H4 (cell line): ENCODE measurements at places on chromosomes 2 and 18. TPM values are rescaled to one million over a fixed set of nuclear protein-coding genes. Genes with fewer than 3 reads are reported as not detected.

DNA sequence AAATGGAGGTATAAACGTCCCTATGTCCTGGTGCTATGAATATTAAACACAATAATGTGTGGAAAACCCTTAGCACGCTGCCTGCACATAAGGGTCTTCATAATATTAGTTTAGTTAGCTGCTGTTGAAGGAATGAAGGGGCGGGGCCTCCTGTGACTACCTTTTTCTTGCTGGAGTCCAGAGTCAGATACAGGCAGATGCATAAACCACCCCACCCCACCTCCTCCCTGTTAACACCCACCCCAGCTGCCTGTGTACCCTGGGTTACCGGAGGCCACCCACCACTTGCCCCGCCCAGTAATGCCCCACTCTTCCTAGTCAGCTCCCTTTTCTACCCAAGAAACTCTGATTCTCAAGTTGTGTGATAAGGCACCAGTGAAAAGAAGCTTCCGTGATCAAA lies 158.4 kb downstream of the EN1 start:
- DNase-seq = no peak

GRCh38 chr2:193124815-193125214 lies 930.1 kb upstream of the TMEFF2 start:
- DNase-seq = no peak

GRCh38 chr18:63220903-63221302 lies 98.7 kb downstream of the BCL2 start:
- DNase-seq = no peak

DNA sequence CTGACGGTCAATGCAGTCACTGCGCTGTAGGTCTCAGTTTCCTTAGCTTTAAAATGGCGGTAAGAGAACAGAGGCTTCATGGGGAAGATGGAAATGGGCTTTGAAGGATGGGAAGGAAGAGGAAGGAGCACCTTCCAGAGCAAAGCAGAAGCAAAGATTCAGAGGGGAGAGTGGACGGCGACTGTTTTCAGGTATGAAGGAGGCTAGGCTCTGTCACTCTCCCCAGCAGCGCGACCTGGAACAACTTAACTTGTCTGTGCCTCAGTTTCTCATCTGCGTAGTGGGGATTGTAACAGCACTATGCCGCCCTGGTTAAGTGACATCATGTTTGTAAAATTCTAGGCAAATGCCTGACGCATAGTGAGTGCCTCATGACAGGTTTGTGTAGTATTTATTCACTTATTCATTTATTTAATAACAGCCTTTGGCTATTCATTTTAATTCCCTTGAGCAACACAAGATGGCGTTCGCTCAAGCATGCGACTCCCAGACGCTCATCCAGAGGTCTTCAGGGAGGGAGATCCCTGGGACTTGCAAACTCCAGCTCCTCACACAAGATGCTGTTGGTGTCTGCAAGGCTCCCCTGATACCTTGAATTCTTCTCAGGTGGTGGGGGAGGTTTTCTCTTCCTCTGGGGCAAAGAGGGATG lies 336.3 kb downstream of the DYSF start:
- DNase-seq = no peak

DNA sequence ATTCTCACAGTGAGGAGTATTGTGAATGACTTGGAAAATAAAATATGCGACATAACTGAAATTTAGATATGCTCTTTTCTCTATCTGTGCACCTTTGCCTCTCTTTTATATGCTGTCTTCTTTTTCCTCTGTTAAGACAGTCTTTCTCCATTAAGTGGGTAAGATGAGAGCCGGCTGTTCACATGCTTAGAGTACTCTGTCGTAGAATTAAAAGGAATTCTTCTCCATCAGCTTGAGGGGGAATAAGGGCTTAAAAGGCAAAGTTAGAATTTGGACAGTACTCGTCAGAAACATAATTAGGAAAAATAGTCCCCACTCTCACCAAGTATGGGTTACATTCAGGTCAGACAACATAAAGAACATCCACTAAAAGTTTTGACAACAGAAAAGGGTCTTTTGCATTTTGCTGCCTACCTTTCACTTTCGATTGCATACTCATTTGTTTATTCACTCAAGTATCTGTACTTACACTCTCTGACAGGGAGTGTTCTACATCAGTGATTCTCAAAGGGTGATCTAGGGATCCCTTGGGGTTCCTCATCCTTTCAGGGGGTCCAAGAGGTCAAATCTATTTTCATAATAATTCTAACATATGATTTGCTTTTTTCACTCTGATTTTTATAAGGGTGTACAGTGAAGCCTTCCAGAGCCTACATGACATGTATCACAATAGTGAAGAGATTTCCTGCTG lies 48.0 kb downstream of the ARHGAP15 start:
- DNase-seq = peak; percentile 13

The IRS1 gene
- 3.4 and 6.0 TPM in 2 replicates for total RNA-seq

The MYOM1 gene
- total RNA-seq = 0.02 TPM in 1 of 2 replicates, not detected in the other

- DNase-seq = no peak
These were observed 49.4 kb downstream of the EFR3B start for GRCh38 chr2:25091265-25091664.

- DNase-seq = no peak
These were observed 96.2 kb upstream of the SNTG2 start for GRCh38 chr2:854460-854859.

DNA sequence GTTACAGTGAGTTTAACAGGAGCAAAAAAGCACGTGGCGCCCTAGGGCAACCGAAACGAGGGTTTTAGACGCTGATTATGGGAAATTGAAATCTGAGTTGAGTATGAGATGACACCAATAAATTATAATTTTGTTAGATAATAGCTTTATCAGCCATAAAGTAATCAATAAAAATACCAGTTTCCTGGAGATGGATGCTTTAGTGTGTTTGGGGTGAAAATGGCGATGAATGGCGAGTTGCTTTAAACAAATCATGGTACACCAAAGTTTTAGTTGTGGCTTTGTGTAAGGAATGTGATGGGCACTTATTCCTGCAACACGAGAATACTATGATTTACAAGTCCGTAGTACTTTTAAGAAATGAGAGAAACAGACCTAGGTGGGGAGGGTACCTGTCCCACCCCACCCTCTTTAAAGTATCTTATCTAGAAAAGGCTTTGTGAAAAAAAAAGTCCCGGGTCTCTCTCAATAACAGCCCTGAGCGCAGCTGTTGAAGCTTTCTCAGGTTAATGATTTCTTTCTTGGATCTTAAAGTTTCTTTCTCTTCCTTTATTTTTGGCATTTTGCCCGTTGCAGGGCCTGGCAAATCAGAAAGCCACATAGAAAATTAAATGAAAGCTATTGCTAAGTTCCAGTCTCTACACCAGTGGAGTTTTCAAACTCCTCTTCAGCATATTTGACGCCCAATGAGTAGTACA lies 1.5 kb upstream of the RRM2 start:
- DNase-seq = peak; percentile 19

- DNase-seq = no peak
These were observed 261.5 kb upstream of the SIX3 start for GRCh38 chr2:44679990-44680389.

The TMEM247 gene
- not detected in 2 replicates for total RNA-seq

DNA sequence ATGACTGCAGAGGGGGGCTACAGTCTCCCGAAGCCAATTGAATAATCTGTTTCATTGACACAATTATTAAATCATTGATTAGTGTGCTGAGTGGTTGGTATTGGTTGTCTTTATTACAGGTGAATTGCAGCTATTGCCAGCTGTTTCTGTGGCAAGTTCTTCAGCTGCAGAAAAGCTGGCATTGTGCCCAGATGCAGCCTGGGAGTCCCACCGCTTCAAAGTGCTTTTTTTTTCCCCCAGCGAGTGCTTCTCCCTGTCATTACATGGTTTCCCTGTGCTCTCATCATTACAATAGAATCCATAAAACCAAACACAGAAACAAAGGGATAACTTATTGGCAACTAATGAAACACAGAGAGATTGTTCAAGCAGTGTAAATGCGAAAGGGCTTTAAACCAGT lies 164.7 kb downstream of the GRB14 start:
- DNase-seq = no peak

DNA sequence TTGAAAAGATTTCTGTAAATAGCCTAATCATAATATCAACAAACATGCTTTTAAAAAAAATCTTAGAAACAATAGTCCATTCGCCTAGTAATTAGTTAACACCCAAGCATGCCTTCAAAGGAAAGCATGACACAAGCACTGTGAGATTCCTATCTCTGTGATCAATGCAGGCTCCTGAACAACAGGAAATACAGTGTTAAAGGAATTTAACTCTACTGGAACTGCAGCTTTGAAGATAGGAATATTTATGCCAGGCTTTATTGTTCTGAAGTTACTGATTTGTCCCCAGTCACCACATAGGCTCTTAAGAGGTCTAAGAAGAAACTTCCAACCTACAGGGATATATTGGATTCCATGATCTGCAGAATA lies 15.4 kb upstream of the FAM124B start:
- DNase-seq = no peak

DNA sequence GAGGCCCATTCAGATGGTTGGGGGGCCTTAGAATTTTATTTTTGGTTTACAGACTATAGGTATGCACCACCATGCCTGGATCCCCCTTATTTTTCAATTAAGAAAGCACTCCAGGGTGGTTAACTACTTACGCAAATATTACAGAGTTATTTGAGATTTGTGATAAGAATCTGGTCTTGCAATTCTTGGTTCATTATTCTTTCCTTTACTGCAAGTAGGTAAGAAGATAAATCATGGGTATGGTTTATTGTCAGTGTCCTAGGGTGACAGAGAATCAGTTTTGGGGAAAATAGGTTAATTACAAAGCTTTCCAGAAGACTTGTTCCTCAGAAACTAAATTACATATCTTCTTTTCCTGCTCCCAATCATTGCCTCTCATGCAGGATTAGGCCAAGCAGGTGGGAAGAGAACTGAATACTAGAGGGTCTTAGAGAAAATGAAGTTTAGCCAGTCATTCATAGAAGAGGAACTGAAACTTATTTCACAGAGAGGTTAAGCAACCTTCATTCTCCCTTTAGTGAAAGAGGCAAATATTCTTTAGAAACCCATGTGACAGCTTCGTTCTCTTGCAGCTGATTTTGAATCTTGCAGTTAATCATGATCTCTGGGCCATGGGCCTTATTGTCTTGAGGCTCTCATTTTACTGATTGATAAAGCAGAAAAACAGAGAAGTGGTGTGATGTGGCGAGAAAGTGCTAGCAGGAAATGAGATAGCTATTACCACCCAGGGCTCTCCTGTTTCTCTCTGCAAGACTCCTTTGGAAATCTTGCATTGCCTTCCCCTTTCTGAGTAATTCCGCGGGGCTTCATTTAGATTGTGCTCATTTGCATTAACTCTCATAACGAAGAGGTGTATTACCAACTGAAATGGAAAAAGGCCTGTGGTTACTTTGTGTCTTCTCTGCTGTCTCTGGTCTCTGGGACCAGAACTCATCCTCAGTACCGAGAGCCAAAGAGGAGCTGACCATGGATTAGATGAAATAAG lies 44.8 kb upstream of the ARHGAP25 start:
- DNase-seq = no peak

DNA sequence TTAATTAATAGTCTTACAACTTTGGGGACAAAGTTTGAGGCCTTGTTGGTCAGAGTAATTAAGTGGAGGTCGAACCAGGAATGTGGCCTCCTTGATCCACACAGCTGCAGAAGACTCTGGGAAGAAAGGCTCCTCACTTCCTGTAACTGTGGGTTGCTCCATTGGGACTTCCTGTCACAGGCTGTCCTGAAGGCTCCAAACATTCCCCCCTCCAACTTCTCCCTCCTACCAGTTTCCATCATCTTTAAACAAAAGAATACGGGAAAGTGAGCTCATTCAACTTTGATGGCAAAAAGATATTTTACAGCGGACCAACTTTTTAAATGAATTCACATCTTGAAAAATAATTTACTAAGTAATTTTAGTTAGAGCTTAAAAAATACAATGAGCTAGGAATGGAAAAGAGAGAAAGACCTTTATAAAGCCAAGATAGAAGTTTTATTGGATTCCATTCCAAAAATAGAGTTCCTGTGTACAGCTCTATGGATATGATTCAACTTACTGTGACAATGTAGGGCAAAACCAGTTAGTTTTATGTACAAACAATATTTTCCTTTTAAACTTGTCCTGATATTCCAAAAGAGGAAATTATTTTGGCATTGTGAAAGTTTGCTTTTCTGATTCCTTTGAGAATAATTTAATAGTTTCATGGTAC lies 212.0 kb upstream of the NABP1 start:
- DNase-seq = no peak

DNA sequence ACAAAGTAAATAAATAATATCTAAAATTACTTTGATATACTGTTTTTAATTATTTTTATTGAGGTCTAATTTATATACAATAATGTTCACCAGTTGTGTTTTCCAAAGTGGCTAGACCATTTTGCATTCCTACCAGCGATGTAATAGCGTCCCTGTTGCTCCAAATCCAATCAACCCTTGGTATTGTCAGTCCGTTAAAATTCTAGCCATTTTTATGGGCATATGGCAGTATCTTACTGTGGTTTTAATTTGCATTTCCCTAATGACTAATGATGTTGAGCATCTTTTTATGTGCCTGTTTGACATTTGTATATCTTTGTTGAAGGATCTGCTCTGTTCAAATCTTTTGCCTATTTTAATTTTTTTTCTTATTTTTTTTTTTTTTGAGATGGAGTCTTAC lies 185.0 kb downstream of the PRPF40A start:
- no peak for DNase-seq

The CEBPZOS gene
- total RNA-seq = 7.2 and 8.8 TPM in 2 replicates

The GPAT2 gene
- not detected in 2 replicates for total RNA-seq

DNA sequence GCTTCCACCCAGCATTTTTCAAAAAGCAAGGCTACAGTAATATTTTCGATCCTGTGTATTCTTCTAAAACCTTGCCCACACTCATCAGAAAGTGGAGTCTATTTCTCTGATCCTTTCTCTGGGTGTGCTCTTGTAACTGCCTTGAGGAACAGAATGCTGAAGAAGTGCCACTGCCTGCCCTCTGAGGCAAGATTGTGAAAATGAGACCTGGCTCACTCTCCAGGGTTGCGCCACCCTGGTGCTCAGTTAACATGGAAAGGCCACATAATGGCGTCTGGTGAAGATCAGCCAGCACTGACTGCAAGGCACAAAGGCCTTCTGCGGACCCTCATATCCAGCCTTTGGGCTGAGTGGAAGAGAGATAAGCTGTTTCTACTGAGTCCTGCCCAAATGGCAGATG lies 11.2 kb upstream of the SH3RF3 start:
- DNase-seq = no peak

The IL18R1 gene
- total RNA-seq = 2.0 and 2.8 TPM in 2 replicates

DNA sequence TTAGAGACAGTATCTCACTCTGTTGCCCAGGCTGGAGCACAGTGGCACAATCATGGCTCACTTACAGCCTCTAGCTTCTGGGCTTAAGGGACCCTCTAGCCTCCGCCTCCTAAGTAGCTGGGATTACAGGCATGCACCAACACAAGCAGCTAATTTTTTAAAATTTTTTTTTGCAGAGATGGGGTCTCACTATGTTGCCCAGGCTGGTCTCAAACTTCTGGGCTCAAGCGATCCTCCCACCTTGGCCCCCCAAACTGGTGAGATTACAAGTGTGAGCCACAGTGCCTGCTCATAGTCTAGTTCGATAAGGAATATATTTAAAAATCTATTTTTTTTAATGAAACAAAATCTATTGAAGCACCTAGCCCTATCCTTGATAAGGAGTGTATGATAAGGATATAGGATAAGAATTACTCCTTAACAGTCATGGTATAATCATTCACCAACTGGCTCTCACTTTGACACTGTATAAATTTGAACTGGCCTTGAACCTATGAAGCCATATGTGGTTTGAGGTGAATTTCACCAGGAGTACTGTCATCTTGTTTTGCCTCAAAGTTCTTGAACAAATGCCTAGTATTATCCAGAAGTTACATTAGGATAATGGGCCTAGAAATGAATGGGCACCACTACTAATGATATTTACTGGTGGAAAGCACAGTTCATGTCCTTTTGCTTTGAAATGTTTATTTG lies 71.1 kb downstream of the EXOC6B start:
- no peak for DNase-seq

- no peak for DNase-seq
These were observed 54.4 kb downstream of the DOK6 start for GRCh38 chr18:69455125-69455524.
